ENCODE measurements at places on chromosomes 1 and 21.

DNA sequence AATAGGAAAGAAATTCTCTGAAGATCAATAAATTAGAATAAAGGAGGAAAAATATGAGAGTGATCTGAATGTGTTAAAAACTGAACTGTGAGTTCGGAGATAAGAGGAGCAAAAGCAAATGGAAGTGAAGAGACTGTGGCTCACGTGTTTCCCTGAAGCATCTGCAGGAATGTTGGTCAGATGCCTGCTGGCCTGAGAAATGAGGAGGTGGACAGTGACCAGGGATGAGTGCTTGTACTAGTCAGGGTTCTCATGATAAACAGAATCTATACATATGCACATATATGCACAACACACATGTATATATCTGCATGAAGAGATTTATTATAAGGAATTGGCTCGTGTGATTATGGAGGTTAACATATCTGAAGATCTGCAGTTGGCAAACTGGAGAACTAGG, 103.4 kb upstream of the TIAM1 start:
- no peak for DNase-seq

- no peak for DNase-seq
Observed at GRCh38 chr1:214466403-214467077, 84.9 kb downstream of the PTPN14 start.

DNA sequence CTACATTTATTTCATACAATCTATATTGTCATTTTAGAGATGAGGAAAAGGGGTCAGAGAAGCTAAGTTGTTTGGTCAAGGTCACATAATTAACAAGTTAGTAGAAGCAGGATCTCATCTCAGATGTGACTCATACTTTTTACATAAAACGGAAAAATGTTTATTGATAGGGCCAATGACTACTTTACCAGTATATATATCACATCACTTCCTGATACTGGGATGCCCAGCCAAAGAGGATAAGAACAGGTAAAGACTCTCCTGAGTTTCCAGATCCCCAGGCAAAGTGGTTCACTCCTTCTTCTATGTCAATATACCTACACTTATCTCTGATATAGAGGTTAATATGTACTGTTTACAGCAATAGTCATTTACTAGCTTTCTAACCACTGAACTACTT, 21.0 kb downstream of the YIPF1 start:
- no peak for DNase-seq

GRCh38 chr1:178254433-178254832, 160.5 kb downstream of the RASAL2 start:
- no peak for DNase-seq

GRCh38 chr1:244165021-244165420, 113.9 kb downstream of the ZBTB18 start:
- DNase-seq: no peak

DNA sequence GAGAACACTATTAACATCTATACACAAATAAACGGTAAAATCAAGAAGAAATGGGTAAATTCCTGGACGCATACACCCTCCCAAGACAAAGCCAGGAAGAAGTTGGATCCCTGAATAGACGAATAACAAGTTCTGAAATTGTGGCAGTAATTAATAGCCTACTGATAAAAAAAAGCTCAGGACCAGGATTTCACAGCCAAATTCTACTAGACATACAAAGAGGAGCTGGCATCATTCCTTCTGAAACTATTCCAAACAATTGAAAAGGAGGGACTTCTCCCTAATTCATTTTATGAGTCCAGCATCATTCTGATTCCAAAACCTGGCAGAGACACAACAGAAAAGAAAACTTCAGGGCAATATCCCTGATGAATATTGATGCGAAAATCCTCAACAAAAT, 70.7 kb upstream of the FMO3 start:
- no peak for DNase-seq

Data from activated T-cell treated with anti-CD3 and anti-CD28 coated beads for 24 hours (primary cell).